GM06990 (cell line): ENCODE measurements at places on chromosomes 2 and 18.

DNA sequence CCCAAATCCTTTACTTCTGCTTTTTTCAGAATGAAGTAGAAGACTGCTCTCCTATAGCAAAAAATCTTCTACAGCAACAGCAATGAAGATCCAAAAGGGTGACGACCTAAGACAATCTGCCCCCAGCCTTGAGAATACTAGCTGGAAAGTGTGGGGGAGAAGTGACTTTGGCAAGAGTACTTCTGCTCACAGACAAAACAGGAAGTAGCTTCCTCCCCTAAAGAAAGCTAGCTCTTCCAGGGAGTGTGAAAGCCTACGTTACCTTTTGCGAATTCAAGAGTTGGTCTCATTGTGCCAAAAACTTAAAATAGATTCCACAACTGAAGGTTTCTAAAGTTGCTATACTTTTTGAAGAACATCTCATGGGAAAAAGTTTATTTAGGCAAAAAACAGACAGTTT is 1069.2 kb upstream of the CHAC2 start:
- no peak for DNase-seq

- DNase-seq = no peak
Observed at GRCh38 chr2:221605751-221606240, 33.7 kb upstream of the EPHA4 start.

GRCh38 chr2:98149333-98149697 is 62.3 kb downstream of the VWA3B start:
- DNase-seq = no peak

GRCh38 chr2:216107760-216108159 is 1.4 kb upstream of the XRCC5 start:
- no peak for DNase-seq

DNA sequence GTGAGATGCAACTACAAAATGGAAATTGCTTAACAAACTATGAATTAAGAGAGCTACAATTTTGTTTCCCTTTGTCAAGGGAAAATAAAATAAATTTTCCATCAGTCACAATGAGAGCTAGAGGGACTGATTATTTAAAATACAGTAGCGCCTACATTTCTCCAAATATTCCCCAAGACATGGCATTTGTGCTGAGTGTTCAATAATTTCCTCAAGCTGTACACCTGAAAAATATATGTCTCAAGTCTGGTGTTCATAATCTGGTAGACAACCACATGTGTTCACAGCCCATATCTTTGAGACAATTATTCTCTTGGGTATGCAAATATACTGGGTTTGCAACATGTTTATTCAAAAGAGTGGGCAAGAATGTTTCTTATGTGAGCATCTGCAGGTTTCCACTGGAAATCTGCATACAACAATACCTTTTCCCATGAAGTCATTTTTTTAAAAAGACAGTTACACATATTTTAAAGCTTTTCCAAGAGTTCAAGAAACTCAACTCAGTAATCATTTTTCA is 240.1 kb upstream of the VRK2 start:
- no peak for DNase-seq

- no peak for DNase-seq
Observed at GRCh38 chr18:8460748-8461147, 148.5 kb upstream of the RAB12 start.

- no peak for DNase-seq
Observed at GRCh38 chr2:112062894-112063293, 7.8 kb downstream of the TMEM87B start.

DNA sequence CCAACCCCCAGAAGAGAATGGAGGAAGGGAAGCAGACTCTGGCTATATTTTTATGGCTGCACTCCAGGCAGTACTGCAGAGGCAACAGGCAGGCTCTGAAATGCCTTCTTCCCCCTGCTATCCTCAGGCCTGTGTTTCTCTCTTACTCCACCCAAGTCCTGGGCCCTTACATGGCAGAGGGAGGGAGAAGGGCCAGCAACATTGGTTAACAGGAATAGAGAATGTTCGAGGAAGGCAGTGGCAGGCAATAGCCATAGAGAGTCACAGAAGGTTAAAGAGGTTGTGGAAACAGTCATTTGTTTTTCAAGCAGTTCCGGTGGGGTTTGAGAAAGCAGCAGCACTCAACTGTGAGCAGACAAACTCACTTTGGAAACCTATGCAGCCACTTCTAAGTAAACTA is 15.1 kb upstream of the DARS1 start:
- DNase-seq = no peak

GRCh38 chr2:214889301-214889700 is 79.8 kb upstream of the BARD1 start:
- DNase-seq = no peak

GRCh38 chr2:40164736-40165508 is 287.0 kb downstream of the SLC8A1 start:
- no peak for DNase-seq

DNA sequence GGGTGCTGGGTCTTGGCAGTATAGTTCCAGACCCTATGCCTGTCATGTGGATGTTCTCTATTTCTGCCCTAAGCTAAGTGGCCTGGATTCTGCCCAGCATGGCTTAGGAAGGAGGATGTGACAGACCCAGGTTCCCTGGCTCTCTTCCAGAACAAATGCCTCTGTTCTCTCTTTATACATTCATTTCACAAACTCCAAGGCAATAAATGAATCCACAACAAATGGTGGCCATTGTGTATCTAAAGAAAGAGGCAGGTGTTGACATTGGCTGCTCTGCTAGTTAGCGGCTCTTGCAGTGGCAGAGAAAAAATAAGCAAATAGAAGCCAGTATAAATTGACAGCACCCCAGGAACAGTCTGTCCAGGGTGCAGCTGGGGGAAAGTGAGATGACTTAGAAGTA is 298.6 kb downstream of the SUCLG1 start:
- no peak for DNase-seq

GRCh38 chr2:39217192-39217550 is 26.6 kb downstream of the CDKL4 start:
- no peak for DNase-seq

DNA sequence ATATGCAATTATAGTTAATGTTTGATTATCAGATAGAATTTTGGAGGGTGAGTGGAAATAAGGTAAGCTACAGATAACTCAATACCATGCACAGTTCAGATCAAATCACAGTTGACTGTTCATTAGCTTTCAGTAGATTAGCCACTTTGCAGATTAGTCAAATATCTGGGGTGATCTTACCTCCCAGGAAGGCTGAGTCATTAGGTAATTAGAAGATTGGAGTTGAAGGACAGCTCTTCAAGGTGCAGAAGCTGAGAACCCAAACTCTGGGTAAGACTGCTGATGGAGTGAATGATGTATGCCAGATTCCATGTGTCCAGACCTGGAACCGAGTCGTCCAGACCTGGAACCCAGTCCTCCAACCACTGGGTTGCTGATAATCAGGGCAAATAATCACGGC is 262.8 kb upstream of the UBE2E3 start:
- no peak for DNase-seq

GRCh38 chr2:196927376-196928225 is 1.1 kb upstream of the PGAP1 start:
- peak; percentile 50 for DNase-seq

DNA sequence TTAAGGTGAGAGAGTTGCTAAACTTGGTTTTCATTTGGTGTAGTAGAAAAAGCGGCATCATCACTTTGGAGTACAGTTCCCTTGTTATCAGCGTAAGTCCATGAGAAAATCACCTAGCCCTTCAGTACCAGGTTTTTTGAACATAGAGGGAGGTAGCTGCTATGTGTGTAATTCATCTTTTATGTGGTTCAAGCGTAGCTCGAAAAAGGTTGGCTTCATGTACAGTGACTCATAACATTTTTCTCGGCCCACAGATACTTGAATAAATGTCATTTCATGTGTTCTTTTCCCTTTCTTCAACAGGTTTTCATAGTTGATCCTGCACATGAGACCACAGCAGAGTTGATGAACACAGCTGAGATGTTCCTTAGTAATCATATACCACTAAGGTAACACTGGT is 43.6 kb downstream of the UGGT1 start:
- DNase-seq = no peak

GRCh38 chr18:63962137-63962536 is 7.7 kb upstream of the SERPINB8 start:
- DNase-seq = no peak

DNA sequence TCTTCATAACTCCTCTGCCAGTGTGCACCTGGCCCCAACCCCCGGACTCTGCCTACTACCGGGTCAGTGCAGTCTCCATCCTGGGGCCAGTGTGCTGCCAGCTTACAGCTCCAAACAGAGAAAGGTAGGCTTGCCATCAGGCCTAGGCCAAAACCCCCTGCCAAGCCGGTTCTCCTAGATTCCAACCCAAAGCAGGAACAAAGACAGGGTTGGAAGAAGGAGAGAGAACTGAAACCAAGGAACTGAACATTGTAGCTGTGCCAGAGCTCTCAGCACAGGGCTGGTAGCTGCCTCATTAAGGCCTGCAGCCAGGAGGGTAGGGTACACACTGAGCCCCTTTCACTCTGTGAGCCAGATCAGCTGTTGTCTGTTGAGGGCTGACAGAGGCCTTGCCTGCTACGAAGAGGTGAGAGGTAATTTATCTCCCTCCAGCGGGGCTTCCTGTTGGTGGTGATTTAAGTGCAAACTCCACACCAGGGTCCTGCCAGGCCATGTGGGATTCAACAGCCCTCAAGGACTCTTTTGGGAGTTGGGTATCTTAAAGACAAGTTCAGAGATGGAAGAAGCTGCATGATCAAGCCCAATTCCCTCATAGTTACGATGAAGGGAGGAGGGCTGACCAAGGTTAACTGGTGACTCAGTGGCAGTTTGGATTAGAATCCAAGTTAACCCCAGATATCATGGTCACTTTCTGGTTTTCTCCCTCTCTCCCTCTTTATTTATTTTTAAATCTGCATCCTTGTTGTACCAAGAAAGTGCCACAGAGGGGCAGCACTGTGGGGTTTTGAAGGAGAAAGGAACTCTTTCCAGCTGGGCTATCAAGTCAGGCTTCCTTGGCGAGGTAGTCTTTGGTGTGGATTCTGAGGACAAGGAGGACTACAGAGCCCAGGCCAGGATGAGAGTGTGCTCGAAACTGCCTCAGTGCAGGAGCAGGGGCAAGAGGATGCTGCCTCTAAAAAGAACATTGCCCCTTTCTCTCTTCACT is 48.1 kb downstream of the CYRIA start:
- DNase-seq = no peak
